ENCODE measurements at places on chromosomes 16 and 17. TPM values are rescaled to one million over a fixed set of nuclear protein-coding genes. Genes with fewer than 3 reads are reported as not detected.

- H3K27ac ChIP-seq: no peak overlapping the region
- H3K36me3 ChIP-seq: no peaks in the 10 kb centered on the region
- no peak for DNase-seq
- H3K4me3 ChIP-seq: no peak overlapping the region
- no peaks in the 10 kb centered on the region for H3K4me1 ChIP-seq
- H3K27me3 ChIP-seq: no peaks in the 10 kb centered on the region
Measured at GRCh38 chr17:73393381-73393780, 81.6 kb upstream of the CDC42EP4 start.

HID1 gene
- 1.3 TPM for total RNA-seq

- no peaks in the 10 kb centered on the region for H3K27me3 ChIP-seq
- no peak overlapping the region for H3K4me3 ChIP-seq
- DNase-seq: no peak
- peaks cover 14% of the 10 kb centered on the region for H3K4me1 ChIP-seq
- peaks cover 62% of the 10 kb centered on the region for H3K36me3 ChIP-seq
Measured at GRCh38 chr16:27529962-27530361, 19.8 kb downstream of the GTF3C1 start.

ALOX15B gene
- total RNA-seq: 0.24 TPM

DNA sequence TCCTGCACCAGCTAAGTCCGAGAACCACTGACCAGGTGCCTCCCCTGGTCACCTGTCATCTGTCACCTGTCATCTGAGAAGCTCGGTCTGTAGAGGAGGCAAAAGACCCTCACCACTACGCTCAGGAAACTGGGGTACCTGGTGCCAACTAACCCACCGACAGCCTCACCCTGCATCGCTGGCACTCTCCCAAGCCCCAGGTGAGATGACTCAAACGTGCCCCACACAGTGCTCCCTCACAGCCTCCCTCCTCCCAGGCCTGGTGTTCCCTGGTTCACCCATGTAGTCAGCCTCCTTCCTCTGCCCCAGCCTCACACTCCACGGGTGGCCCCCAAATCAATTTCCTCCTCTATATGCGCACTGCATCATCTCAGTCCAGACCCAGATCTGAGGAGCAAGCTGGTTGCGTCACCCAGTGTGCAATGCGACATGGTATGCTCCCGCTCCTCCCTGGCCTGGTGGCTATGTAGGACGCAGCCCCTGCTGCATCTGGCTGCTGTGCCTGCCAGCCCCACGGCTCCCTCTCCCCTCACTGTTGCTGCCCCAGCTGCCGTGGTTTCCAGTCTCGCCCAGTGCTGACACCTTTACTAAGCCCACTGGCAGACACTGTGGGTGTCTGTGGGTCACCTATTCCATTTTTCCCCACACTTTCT, 68.3 kb downstream of the GTF3C1 start:
- peaks cover 74% of the 10 kb centered on the region for H3K36me3 ChIP-seq
- DNase-seq: no peak
- no peaks in the 10 kb centered on the region for H3K4me1 ChIP-seq
- H3K27ac ChIP-seq: no peak overlapping the region
